Nephron progenitor cell (in vitro differentiated cells): ENCODE measurements at places on chromosomes 2 and 18.

DNA sequence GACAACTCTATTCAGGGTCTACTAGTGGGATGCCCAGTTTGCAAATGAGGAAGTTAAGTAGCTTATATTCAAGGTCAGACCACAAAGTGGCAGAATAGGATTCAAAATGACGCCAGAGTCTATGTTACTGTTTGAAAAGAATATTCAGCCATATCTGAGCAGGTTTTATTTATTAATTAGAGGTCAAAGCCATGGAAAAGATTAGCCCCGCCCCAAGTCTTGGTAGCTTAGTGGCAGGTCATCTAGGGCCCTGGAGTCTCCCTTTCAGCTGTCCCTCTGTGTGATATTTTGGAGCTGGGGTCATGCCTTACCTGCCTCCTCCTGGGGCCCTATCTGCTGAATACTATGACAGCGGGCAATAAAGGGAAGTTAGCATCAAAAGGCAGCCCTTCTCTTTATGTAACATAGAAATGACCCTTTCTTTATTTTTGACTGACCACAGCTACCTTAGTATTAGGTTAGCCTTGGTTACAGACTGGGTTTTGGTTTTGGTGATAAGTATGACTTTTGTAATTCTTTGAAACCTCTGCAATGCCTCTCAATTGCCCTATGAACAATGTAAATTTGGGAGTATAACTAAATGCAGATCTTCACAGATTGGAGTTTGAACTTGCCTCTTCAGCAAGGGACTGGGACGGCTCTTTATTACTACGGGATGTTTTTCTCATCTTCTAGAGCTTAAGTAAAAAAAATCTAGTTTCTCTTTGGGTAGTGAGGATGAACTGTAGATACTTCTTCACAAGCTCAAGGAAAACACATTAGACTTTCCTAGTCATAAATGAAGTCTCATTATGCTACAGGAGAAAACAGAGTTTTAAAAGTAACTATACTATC is 153.0 kb upstream of the ITGA4 start:
- H3K4me3 ChIP-seq = no peak overlapping the region
- no peaks in the 10 kb centered on the region for H3K36me3 ChIP-seq
- peaks cover 2% of the 10 kb centered on the region for H3K27me3 ChIP-seq

DNA sequence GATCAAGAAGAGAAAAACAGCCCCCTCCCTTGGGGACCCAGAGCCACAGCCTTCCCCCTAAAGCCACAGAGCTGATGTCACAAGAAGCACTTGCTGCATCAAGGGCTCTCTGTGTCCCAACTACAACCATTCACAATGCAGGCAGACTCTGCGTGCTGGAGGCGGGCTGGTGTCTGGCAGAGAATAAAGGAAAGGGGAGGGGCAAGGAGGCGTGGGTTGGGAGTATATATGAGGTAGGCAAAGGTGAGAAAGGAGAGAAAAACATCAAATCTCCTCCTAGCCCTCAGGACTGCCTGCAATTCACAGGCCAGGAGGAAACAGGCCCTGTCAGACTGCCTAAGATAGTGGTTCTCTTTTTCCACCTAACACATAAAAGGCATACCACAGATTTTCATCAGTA is 48.8 kb upstream of the IHH start:
- DNase-seq = no peak
- H3K27me3 ChIP-seq = peaks cover 12% of the 10 kb centered on the region
- no peak overlapping the region for H3K27ac ChIP-seq
- no peaks in the 10 kb centered on the region for H3K36me3 ChIP-seq
- H3K4me1 ChIP-seq = peaks cover 16% of the 10 kb centered on the region

- no peak for DNase-seq
- peaks cover 46% of the 10 kb centered on the region for H3K27me3 ChIP-seq
- peak overlapping the region; percentile 67 for H3K4me3 ChIP-seq
Measured at GRCh38 chr2:190407246-190407661, 901 bp upstream of the MFSD6 start.

DNA sequence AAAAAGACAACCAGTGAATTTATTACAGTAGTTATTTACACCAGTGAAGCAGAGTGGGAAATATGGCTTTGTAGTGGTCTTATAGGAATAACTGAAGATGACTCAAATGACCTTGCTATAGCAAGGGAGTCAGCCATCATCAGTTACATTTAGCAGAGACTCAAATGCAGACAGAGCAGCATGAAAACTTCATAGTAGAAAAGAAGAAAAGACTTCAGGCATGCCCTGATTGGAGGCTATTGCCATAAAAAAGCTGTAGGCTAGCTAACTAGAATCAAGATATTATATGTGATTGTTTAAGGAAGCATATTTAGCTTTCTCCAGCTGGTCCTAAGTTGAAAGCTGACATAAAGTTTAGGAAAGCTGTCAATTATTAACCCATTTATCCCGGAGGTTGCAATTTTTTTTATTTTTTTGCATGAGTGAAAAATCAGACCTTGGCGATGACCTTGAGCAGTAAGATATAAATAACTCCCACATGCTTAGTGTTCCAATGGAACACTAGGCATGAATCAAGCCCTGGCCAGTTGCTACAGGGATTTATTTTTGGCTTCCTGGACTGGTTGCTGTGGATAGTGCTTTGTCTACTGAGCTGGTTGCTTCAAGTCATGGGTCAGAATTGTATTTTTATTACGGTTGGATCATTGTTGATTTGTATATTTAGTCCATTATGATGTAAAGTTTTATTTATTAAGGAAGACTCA is 675.6 kb upstream of the VRK2 start:
- no peaks in the 10 kb centered on the region for H3K36me3 ChIP-seq
- DNase-seq = no peak
- no peaks in the 10 kb centered on the region for H3K27me3 ChIP-seq
- H3K4me1 ChIP-seq = peaks cover 17% of the 10 kb centered on the region

- peaks cover 4% of the 10 kb centered on the region for H3K27me3 ChIP-seq
- H3K4me1 ChIP-seq = no peaks in the 10 kb centered on the region
Measured at GRCh38 chr2:160649698-160650097, 156.1 kb upstream of the RBMS1 start.

DNA sequence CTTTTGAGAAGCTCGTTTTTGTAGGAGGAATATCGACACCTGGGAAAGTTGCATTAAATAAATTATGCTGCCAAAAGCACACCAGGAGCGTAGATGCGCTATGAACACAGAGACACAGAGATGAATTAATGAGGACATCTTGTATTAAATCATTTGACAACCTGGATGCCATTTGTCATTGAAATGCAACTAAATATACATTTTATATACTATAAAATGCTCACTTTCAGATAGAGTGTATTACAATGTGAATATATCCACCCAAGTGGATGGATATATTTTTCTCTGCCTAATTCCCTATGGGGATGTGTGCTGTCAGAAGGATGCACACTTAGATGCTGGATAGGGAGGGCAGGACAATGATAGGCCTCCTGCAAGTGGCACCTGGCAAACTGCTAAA is 426.2 kb downstream of the RIT2 start:
- no peak overlapping the region for H3K4me3 ChIP-seq
- H3K27ac ChIP-seq = no peak overlapping the region
- H3K4me1 ChIP-seq = no peaks in the 10 kb centered on the region

DNA sequence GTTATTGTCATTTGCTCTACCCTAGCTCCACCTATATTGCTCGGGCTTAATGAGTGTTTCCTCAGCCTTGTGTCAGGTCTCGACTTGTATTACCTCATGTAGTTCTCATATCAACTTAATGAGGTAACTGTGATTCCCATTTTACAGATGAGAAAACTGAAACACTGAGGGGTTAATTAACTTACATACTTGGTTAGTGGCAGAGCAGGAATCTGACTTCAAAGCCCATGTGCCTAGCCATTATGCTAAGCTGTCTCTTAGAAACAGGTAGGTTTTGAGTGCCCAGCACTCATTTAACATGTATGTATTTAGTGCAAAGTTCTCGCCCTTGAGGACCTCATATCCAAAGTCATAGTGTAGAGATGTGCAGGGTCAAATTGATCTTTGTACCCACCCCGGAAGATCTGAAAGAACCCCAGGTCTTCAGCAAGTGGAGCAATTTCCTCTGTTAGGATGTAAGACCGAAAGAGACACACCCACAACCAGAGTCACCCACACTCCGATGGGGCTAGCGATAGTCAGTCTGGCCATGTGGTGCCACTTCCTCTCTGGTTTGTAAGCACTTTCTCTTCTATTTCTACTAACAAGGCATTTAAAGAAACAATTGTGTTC is 121.0 kb upstream of the SLC39A10 start:
- no peak overlapping the region for H3K27ac ChIP-seq
- no peak overlapping the region for H3K4me3 ChIP-seq

DNA sequence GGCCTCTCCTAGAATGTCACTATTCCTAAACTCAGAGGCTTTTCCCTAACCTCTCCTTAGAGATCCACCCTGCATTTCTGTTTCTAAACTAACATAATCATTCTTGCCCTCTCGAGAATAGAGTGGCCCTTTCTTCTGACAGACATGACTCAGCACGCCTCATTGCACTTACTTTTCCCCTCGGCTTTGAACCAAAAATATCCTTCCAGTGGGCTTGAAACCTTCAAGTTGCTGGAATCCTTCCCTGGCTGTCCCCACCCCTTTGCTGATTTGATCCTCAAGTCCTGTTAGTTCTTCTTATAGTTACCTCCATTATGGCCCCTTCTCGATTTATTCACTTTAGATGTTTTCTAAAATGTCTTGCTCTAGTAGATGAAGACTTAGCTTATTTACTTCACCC is 158.0 kb downstream of the LTBP1 start:
- peaks cover 23% of the 10 kb centered on the region for H3K36me3 ChIP-seq
- peak overlapping the region; percentile 29 for H3K4me3 ChIP-seq
- peaks cover 34% of the 10 kb centered on the region for H3K4me1 ChIP-seq
- H3K27me3 ChIP-seq = no peaks in the 10 kb centered on the region

DNA sequence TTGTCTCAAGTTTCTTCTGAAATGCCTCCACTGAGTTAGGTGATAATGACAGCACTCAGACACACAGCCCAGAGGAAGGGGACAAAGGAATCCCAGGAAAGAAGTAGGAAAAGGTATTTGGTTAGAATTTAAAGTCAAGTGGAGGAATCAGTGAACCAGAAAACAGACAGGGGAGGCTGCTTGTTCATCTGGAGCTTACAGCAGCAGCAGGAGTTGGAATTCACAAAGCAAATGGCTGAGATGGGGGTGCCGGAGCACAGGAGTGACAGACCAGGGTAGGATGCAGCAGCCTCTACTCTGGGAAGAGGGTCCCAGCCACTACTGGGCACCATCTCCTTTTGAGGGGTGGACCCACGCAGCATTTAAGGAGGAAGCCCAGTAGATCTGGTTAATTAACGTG is 104.8 kb downstream of the ST6GAL2 start:
- no peak overlapping the region for H3K4me3 ChIP-seq
- H3K36me3 ChIP-seq = peaks cover 21% of the 10 kb centered on the region
- peak overlapping the region; percentile 79 for H3K27ac ChIP-seq
- no peaks in the 10 kb centered on the region for H3K27me3 ChIP-seq

DNA sequence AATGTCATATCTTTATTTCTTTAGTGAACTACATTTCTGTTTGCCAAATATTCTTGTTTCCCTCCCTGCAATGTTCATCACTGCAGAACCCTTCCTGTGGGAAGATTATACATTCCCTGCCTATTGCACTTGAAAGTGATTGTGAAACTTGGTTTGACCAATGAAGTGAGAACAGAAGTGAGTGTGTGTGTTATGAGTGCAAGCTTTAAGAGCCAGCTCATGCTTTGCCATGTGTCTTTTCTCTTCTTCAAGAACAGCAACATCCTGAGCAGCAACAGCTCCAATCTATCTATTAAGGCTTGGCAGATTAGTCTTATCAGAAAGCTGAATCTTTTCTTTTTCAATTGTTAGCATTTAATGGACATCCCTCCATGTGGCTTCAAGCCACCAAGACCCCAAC is 42.0 kb upstream of the UBE2E3 start:
- H3K36me3 ChIP-seq = no peaks in the 10 kb centered on the region
- no peaks in the 10 kb centered on the region for H3K4me1 ChIP-seq
- H3K27ac ChIP-seq = no peak overlapping the region
- H3K4me3 ChIP-seq = no peak overlapping the region
- H3K27me3 ChIP-seq = no peaks in the 10 kb centered on the region
- DNase-seq = no peak

GRCh38 chr2:109689973-109690372 is 75.8 kb downstream of the SOWAHC start:
- peaks cover 16% of the 10 kb centered on the region for H3K27me3 ChIP-seq
- peaks cover 47% of the 10 kb centered on the region for H3K4me1 ChIP-seq
- no peaks in the 10 kb centered on the region for H3K36me3 ChIP-seq
- no peak for DNase-seq
- no peak overlapping the region for H3K4me3 ChIP-seq
- H3K27ac ChIP-seq = no peak overlapping the region

- H3K27ac ChIP-seq = no peak overlapping the region
- DNase-seq = no peak
- peaks cover 3% of the 10 kb centered on the region for H3K27me3 ChIP-seq
- no peaks in the 10 kb centered on the region for H3K36me3 ChIP-seq
- H3K4me1 ChIP-seq = peaks cover 6% of the 10 kb centered on the region
- H3K4me3 ChIP-seq = no peak overlapping the region
Measured at GRCh38 chr2:214591366-214591765, 180.5 kb downstream of the VWC2L start.

DNA sequence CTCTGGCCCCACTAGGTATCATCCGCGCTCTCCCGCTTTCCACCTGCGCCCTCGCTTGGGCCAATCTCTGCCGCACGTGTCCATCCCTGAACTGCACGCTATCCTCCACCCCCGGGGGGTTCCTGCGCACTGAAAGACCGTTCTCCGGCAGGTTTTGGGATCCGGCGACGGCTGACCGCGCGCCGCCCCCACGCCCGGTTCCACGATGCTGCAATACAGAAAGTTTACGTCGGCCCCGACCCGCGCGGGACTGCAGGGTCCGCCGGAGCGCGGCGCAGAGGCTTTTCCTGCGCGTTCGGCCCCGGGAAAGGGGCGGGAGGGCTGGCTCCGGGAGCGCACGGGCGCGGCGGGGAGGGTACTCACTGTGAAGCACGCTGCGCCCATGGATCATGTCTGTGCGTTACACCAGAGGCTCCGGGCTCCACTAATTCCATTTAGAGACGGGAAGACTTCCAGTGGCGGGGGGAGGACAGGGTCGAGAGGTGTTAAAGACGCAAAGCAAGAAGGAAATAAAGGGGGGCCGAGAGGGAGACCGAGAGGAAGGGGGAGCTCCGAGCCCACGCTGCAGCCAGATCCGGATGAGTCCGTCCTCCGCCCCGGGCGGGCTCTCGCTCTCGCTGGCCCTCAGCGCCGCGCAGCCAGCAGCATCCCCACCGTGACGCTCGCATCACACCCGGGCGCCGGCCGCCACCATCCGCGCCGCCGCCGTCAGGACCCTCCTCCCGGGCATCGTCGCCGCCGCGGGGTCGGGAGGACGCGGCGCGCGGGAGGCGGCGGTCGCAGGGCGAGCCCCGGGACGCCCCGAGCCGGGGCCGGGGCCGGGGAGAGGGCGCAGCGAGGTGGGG is 664 bp downstream of the NETO1 start:
- H3K4me1 ChIP-seq = peaks cover 29% of the 10 kb centered on the region
- H3K27me3 ChIP-seq = peaks cover 73% of the 10 kb centered on the region
- peak overlapping the region; percentile 34 for H3K27ac ChIP-seq
- peaks cover 14% of the 10 kb centered on the region for H3K36me3 ChIP-seq
- H3K4me3 ChIP-seq = peak overlapping the region; percentile 89
- DNase-seq = peak; percentile 67

- no peaks in the 10 kb centered on the region for H3K36me3 ChIP-seq
- H3K27ac ChIP-seq = no peak overlapping the region
- H3K4me3 ChIP-seq = no peak overlapping the region
Measured at GRCh38 chr2:78686625-78687153, 338.8 kb upstream of the REG3G start.

- H3K4me1 ChIP-seq = peaks cover 68% of the 10 kb centered on the region
- DNase-seq = no peak
- no peak overlapping the region for H3K27ac ChIP-seq
- peaks cover 6% of the 10 kb centered on the region for H3K36me3 ChIP-seq
- H3K27me3 ChIP-seq = peaks cover 35% of the 10 kb centered on the region
Measured at GRCh38 chr2:236852100-236852976, 233.4 kb upstream of the COPS8 start.

GRCh38 chr2:49959961-49960553 is 805.7 kb upstream of the FSHR start:
- no peak overlapping the region for H3K27ac ChIP-seq
- H3K4me1 ChIP-seq = no peaks in the 10 kb centered on the region
- no peaks in the 10 kb centered on the region for H3K27me3 ChIP-seq
